ENCODE measurements at places on chromosomes 5 and 9.

DNA sequence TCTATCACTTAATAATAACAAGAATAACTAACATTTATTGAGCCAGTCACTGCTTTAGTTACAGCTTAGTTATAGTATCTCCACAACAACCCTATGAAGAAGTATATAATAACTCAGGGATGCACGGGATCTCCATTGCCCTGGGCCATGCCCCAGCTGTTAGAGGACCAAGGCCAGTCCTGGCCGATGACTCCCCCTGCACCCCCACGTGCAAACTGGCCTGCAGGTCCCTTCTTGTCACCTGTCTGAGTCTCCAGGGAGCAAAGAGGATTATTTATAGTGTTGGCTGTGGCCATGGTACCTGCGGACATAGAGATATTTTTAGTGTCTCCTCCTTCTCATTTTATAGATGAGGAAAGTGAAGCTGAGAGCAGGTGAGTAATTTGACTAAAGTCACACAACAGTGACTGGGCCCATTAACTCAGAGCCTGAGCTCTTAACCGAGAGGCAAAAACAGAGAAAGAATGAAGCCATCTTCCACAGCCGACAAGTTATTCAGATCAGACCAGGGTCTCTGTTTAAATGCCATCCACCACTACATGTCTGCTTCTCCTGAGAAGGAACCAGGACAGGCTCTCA, 94.4 kb downstream of the TMEM215 start:
- DNase-seq: no peak

GRCh38 chr9:94741866-94742265, 15.4 kb downstream of the AOPEP start:
- DNase-seq: no peak

- no peak for DNase-seq
These were observed 154.2 kb downstream of the GAPVD1 start for GRCh38 chr9:125415583-125416460.

DNA sequence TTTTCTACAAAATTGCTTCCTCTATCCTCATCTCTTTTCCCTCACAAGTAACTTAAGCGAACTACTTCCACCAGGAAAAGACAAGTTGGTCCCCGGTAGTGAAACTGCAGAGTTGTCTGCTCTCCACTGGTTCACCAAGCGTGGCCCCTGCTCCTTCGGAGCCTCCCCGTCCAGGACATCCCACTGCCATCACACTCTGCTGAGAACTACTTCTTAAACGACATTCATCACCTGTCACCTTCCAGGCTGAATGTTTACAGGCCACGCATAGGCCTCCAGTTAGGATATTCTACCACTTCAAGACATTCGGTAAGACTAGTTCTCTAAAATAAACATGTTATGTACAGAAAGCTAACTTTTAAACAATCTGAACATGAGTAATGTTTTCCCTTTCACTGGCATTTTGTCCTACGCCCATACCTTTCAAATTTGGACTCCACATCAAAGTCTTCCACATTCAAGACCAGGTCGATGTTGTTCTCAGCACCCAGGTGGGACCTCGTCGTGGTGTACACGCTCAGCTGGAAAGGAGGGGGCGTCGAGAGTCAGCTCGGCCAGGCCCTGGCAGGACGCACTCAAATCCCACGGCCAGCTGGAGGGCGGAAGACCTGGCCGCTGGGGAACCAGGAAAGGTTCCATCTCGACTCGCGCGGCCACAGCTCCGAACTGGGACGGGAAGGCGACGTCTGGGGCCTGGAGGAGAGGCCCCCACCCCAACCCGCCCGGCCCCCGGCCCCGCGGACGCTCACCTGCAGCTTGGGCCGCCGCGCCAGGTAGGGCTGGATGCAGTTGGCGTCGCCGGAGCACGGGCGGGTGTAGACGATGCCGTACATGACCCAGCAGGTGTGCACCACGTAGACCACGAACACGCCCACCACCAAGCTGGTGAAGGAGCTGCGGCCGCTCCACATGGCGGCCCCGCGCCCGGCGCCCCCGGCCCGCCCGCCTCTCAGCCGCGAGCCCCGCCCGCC, 683 bp downstream of the CLPTM1L start:
- DNase-seq: no peak

DNA sequence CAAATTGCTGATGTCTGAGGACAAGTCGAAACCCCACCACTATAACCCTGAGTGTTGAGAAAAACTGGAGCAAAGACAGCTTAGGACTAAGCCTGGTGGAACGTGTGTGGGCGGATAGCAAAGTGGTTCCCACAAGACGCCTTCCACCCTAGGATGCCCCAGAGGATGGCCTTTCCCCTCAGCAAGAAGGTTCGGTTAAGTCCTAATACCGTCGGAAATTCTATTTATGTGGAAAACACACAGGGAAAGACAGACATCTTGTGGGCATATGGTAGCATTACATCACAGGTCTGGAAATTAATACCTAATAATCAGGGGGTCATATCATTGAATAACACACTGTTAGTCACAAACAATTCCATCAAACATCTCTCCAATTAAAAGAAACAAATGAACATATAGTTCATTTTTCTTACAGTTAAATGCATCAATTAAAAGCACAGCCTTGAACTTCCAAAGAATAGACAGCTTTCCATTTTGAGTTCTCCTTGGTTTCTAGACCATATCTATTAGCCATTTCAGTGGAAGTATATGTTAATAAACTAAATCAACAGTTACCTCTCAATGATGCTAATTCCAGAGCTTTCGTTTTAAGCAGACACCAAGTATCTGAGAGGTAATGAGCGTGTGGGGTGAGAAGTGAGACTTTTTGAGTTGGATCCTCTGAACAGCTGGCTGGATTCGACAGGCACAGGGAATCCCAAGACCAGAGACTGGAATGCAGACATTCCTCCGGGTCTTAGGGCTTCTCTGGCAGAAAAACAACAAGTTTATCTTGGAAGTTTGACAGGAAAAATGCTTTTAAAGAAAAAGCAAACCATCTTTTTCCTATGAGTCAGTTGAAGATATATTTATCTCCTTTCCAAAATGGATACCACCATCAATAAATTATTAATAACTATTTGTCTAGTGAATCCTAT, 2.9 kb upstream of the ICE1 start:
- DNase-seq: no peak

DNA sequence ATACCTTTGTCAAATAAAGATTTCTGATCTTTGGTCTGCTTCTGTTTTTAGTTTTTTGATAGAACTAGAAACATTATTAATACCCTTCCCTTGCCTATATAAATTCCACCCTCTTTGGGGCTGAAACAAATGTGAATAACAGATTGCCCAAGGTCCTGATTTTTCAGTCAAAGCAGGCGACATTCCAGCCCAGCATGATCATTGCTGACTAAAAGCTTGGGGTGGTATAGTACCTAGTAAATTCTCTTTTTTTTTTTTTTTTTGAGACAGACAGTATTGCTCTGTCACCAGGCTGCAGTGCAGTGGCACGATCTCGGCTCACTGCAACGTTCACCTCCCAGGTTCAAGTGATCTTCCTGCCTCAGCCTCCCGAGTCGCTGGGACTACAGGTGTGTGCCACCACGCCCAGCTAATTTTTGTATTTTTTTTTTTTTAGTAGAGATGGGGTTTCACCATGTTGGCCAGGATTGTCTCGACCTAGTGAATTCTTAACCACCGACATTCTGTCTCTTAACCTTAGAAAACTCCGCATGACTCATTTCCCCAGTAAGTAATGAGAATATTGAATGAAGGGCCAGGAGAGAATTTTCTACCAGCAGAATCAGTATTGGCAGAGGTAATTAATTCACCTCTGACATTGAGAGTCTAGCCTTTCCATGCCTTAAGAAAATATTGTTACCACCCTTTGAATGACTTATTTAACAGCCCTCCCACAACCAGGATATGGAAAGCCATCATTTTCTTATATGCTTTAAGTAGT, 226.4 kb downstream of the GNA14 start:
- no peak for DNase-seq

DNA sequence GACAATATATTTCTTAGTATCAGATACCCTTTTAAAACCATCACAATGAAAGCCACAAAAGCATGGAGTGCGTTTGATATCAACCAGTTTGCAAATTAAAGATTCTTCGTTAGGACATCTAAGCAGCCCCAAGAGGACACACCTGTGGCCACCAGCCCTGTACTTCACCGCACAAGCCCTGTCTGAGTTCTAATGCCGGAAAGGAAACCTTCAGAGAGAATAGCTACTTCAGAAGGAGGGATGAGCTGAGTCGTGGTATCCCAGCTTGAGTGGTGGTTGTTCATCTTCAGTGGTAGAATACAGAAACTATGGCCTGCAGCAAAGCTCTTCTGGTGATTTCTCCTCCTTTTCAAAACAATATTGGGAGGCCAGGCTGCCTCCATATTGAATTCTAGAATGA, 319.6 kb downstream of the FBXL7 start:
- DNase-seq: no peak

DNA sequence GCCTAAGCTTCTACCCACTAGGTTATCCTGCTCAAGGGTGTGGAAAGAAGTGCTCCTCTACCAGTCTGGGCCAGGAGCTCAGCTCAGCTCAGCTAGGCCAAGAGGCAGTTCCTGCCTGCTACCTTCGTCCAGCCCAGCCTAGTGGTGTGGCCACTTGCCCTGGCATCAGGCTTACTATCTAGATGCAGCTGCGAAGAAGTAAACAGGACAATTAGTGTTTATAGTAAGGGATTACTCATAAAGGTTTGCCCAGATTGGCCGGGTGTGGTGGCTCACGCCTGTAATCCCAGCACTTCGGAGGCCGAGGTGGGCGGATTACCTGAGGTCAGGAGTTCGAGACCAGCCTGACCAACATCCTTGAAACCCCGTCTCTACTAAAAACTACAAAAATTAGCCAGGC, 12.8 kb upstream of the SPATA24 start:
- no peak for DNase-seq

- no peak for DNase-seq
These were observed 606.9 kb downstream of the EBF1 start for GRCh38 chr5:158492841-158493242.

DNA sequence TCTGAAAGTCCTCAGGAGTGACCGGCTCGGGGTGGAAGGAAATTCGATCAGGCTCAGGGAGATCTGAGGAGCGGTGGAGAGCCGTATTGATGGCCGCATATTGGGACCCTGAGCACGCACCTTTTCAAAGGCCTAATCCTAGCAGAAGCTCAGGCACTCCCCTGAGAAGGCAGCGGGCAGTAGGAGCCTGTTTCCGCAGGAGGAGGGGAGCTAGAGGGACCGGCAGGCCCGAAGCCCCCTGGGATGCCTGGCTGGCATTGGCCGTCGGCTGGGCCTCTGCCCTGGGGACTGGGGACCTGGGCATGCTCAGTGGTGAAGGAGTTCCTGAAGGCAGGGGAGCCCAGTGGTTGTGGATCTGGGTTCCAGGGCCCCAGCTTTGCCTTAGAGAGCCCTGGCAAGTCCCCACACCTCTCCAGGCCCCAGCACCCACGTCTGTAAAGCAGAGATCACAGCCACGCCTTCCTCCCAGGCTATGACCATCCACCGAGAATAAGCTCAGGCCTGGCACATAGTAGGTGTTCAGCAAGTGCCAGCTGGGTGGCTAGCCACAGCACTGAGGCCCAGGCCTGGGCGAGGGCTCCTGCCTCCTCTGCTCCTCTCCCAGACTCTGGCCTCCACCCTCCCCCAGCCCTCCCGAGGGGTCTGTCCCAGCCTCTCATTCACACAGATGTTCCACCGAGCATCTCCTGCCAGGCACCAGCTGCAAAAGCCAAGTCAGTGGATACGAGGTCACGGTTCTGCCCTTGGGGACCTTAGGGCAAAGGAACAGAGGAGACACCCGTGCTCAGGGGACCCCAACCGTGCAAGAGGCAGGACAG, 17.2 kb upstream of the QRFP start:
- DNase-seq: no peak

- DNase-seq: no peak
These were observed 209.8 kb upstream of the ELAVL2 start for GRCh38 chr9:24035816-24036215.

DNA sequence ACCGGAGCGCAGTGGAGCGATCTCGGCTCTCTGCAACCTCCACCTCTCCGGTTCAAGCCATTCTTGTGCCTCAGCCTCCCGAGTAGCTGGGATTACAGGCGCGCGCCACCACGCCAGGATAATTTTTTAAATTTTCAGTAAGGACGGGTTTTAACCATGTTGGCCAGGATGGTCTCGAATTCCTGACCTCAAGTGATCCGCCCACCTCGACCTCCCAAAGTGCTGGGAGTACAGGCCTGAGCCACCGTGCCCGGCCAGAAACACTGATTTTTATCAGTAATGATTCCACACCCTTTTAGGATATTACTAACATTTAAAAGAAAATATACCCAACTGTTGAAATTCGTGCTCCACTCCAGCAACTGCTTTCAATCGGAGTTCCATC, 464 bp upstream of the FAM151B start:
- DNase-seq: no peak

- no peak for DNase-seq
These were observed 99.8 kb downstream of the TAF11L14 start for GRCh38 chr5:17734011-17734410.

- DNase-seq: no peak
These were observed 349.6 kb upstream of the SLC30A5 start for GRCh38 chr5:68744206-68744605.

GRCh38 chr5:132414634-132415378, 45.3 kb downstream of the SLC22A5 start:
- DNase-seq: no peak

DNA sequence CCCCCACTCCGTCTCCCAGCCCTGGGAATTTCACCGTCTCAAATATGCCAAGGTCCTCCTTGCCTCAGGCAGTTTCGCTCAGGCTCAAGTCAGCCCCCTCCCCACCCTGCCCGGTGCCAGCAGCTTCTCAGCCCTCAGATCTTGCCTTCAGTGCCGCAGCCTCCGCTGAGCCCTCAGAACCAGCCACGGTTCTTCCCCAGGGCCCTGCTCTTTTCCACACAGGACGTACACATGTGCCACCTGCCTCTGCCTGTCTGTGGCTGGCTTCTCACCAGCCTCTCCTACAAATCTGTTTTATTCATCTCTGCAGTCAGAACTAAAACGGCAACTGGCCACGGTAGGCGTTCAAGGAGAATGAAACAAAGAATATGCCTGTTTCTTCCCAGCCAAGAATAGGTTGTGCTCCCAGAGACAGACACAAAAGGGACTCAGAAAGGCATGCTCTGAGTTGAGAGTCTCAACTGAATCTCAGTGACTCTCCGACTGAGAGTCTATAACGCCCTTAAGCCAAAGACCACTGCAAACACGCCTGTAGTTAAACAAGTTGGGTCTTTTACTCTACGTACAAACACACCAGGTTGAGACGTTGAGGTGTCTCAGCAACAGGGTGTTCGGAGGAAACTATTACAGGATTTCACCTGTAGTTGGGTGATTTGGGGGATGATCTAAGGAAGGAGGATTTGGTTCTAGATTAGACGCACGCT, 10.6 kb upstream of the GRIN1 start:
- peak; percentile 27 for DNase-seq

GRCh38 chr5:139422307-139422893, 16.9 kb downstream of the DNAJC18 start:
- peak; percentile 86 for DNase-seq
